ENCODE measurements at places on chromosomes 3 and 15. TPM values are rescaled to one million over a fixed set of nuclear protein-coding genes. Genes with fewer than 3 reads are reported as not detected.

DNA sequence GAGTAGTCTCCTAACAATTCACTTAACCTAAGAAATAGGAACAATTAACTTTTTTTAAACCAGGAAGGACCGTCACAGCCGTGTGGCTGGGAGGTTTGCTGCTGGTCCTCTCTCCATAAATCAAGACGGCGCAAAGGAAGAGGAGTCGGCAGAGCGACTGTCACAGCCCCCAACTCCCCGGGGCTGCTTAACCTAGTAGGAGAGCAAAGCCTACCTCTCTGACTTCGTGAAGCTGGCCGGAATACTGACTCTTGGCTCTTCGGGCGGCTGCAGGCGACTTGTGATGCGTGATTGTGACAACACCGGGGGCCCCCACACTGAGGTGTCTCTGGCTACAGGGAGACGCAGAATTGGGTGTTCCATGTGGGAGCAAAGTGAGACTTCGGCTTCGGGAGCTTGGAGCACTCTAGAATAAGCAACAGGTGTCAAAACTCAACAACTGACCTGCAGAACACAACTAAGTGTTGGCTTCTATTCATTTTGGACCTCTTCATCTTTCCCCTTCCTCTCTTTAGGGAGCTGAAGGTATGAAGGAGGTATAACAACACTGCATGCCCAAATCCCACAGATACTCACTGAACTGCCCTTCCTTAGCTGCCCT, 151.1 kb downstream of the OSBPL10 start:
- no peaks in the 10 kb centered on the region for H3K27me3 ChIP-seq
- no peak for DNase-seq
- H3K4me3 ChIP-seq, result no peak overlapping the region
- no peak overlapping the region for H3K27ac ChIP-seq

GRCh38 chr3:67898916-67899315, 244.5 kb upstream of the SUCLG2 start:
- DNase-seq, result no peak
- H3K27me3 ChIP-seq, result peaks cover 5% of the 10 kb centered on the region
- H3K4me3 ChIP-seq, result no peak overlapping the region
- no peak overlapping the region for H3K27ac ChIP-seq

DNA sequence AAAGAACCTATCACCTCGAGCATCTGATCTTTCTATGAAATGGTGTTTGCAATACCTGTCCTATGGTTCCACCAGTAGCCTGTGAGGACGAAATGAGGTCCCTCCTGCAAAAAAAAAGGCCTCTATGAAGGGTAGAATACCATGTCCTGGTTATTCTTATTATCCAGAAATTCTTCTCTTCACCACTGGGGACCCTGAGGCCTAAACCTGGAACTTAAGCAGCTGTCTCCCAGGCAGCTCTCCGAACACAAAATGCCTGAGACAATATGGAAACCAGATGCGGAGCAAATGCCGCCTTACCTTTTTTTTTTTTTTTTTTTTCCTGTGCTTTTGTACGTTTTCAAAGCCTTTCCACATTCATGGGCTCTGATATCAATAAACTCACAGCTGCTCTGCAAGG, 62.1 kb upstream of the WNT5A start:
- no peak overlapping the region for H3K27ac ChIP-seq
- no peaks in the 10 kb centered on the region for H3K36me3 ChIP-seq
- no peak for DNase-seq

DNA sequence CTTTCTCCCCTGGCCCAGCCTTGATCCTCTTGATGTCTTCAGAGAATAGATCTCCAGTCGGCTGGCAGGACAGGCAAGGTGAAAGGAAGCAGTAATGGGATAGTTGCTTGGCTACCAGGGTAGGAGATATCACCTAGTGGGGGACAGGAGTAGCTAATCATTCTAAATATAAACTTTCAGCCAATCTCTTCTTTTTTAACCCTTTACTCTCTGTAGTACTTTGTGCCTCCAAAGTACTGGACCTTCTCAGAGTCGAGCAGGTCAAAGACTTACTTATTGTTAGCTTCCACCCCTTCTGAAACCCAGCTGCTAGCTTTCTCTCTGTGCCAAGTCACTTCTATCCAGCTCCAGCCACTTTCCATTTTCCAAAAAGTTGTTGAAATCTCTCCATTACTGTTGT, 43.4 kb upstream of the FILIP1L start:
- no peak for DNase-seq
- H3K27me3 ChIP-seq, result no peaks in the 10 kb centered on the region
- peaks cover 2% of the 10 kb centered on the region for H3K4me1 ChIP-seq
- H3K36me3 ChIP-seq, result peaks cover 52% of the 10 kb centered on the region

DNA sequence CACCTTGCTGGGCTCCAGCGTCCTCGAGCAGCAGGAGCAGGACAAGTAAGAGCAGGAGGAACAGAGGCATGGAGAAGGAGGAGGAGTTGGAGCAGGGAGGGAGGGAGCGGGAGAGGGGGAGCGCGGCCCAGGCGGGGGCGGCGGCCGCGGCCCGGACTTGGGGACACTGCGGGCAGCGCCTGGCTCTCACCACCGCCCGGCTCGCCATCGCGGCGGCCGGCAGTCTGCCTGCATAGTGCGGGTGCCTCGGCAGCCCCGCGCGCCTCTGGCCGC, 440 bp downstream of the DCBLD2 start:
- H3K27me3 ChIP-seq, result peaks cover 26% of the 10 kb centered on the region
- H3K4me3 ChIP-seq, result peak overlapping the region; percentile 90
- peak overlapping the region; percentile 39 for H3K27ac ChIP-seq

GRCh38 chr3:23405081-23405480, 202.0 kb downstream of the UBE2E2 start:
- H3K27me3 ChIP-seq, result peaks cover 22% of the 10 kb centered on the region
- DNase-seq, result no peak
- H3K4me1 ChIP-seq, result peaks cover 10% of the 10 kb centered on the region
- no peak overlapping the region for H3K4me3 ChIP-seq
- no peak overlapping the region for H3K27ac ChIP-seq

- H3K27me3 ChIP-seq, result peaks cover 3% of the 10 kb centered on the region
- H3K27ac ChIP-seq, result no peak overlapping the region
- no peak overlapping the region for H3K4me3 ChIP-seq
- no peaks in the 10 kb centered on the region for H3K4me1 ChIP-seq
- no peaks in the 10 kb centered on the region for H3K36me3 ChIP-seq
- DNase-seq, result no peak
Measured at GRCh38 chr15:48493763-48494225, 151.7 kb downstream of the FBN1 start.

DNA sequence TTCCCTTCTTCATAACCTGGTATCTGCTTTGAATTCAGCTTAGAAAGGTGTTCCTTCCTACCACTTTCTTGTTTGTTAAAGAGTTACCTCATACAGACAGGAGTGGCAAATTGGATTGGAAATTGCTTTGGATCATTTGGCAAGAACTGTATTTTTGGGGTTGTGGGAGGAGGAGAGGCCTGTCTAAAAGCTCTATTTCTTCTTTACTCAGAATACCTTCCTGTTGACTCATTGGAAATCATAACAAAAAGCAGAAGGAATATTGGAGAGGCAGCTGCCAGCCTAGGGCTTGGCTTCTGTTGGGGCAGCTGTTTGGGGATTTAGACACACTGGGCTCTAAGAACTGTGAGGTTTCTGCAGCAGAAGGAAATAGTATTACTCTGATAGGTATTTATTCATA, 14.2 kb downstream of the IQGAP1 start:
- no peak overlapping the region for H3K27ac ChIP-seq
- DNase-seq, result no peak
- no peaks in the 10 kb centered on the region for H3K27me3 ChIP-seq
- peak overlapping the region; percentile 4 for H3K4me3 ChIP-seq

DNA sequence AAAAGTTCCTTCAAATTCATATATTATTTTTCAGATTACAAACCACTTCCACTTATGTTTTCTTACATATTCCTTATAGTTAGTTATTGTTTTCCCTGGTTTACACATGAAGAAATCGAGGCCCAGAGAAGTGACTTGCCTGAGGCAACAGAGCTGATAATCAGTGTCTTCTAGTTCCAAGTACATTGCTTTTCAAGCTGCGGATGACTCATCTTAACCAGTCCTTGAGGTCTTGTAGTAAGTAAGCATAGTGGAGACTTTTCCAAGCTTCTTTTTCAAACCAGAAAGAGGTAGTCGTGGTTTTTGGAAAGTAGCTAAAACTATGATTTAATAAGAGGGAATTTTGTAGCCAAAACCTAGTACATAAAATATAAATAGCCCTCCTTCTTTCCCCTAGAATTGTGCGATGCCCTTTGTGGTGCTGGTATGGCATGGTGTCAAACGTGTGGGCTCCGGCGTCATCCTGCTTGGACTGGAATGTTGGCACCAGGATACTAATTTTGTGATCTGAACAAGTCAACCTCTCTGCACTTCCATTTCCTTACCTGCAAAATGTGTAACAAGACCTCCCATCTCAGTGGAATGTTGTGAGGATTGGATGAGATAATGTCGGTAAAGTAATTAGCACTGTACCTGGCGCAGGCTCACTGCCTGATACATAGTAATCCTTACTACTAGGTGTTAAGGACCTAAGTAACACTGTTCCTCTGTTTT, 19.0 kb upstream of the DLG1 start:
- peaks cover 47% of the 10 kb centered on the region for H3K27me3 ChIP-seq
- no peak for DNase-seq
- H3K4me3 ChIP-seq, result no peak overlapping the region
- H3K27ac ChIP-seq, result no peak overlapping the region

DNA sequence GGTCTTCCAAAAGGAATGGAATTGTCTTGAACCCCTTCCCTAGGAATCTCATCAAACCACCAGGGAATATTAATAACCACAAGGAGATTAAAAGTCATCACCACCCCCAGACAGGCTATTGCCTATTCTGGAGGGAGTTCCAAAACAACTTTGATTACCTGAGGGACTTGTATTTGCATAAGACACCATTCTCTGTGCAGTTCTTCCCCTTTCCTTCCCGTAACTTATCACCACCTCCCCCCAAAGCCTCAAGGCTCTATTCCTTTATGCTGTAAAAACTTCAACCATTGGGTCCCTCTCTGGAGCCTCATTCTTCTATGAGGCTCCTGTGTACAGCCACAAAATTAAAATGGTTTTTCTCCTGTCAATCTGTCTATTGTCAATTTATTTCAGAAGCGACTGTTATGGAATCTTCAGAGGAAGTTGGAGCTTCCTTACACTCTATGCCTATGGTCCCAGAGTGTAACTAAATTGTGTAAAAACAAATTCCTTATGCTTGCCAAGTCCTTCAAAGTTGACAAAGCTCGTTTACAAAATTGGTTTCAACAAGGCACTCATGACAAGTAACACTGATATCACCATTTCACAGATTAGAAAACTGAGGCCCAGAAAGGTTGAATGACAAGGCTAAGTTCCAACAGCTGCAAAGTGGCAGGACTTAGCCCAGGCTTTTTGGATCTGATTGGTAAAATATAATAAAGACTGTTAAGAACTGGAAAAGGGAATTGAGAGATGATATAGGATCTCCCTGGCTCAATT, 68.3 kb upstream of the HERC1 start:
- no peak overlapping the region for H3K4me3 ChIP-seq
- H3K36me3 ChIP-seq, result no peaks in the 10 kb centered on the region
- no peak for DNase-seq
- H3K27me3 ChIP-seq, result peaks cover 2% of the 10 kb centered on the region

DNA sequence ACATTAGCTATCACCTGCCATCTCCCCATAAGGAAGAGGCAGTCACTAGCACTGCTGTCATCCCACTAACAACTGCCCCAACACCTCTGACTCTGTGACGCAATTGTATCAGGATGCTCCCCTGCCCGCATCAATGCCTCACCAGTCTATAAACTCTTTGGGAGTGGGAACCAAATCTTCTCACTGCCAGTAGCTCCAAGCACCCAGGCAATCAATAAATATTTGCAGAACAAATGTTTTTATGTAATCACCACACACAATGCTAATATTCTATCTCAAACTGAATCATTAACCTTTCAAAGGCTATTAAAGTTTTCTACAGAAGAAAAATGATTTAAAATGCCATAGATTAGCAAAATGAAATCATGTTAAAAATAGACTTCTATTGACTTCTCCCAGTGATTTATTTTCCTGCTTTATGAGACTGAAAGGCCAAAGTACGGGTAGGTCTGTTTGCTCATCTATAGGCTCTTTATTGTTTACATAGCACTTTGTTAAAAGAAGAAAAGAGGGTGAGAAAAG, 131.3 kb downstream of the PLD1 start:
- no peak overlapping the region for H3K4me3 ChIP-seq
- no peak for DNase-seq
- no peaks in the 10 kb centered on the region for H3K4me1 ChIP-seq
- H3K36me3 ChIP-seq, result no peaks in the 10 kb centered on the region
- H3K27me3 ChIP-seq, result peaks cover 9% of the 10 kb centered on the region

GRCh38 chr3:43699864-43700263, 9.1 kb downstream of the ABHD5 start:
- DNase-seq, result no peak
- no peak overlapping the region for H3K27ac ChIP-seq
- peaks cover 17% of the 10 kb centered on the region for H3K4me1 ChIP-seq

CASR gene
- not detected for total RNA-seq

All from activated naive CD8-positive, alpha-beta T cell treated with anti-CD3 and anti-CD28 coated beads, Interleukin-2, amount 10 ng/mL, durations not matched to agents 7 days and 5 days (primary cell).